Jurkat, Clone E6-1 (cell line): ENCODE measurements at places on chromosomes 3 and 15.

DNA sequence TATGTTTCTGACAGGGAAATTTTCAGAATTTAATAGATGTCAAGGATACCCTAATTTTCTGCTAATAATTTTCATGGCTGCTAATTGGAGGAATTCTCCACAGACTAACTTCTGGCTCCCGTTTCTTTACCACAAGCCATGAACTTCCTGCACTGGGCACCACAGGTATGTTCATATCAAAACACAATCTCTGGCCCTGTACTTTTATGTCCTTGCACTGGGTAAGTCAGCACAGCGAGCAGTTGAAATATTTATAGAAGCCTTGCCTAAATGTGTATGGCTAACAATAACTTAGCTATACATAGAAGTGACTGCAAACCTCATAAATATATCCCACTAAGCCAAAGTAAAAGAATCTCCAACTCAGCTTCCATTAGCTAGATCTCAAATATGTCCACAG is 246.9 kb downstream of the ZIC1 start:
- DNase-seq = no peak

- peak; percentile 42 for DNase-seq
These were observed 29.2 kb downstream of the NEO1 start for GRCh38 chr15:73081321-73081958.

DNA sequence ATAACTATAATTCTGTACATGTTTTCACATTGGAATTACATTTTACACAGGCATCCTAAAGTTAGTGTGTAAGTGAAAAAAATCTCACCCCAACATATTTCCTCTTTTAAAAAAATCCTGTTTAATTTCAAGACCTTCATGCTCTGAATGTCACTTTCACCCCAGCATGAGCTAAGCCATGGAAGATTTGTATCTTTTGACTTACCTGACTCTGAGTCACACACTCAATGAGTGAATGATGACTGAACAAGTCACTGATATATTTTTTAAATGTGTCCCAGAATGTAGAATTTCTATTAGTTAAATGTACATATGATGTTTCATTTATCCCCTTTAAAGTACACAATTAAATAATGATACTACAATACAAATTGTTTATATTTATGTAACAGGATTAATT is 199.9 kb upstream of the RBMS3 start:
- DNase-seq = no peak

DNA sequence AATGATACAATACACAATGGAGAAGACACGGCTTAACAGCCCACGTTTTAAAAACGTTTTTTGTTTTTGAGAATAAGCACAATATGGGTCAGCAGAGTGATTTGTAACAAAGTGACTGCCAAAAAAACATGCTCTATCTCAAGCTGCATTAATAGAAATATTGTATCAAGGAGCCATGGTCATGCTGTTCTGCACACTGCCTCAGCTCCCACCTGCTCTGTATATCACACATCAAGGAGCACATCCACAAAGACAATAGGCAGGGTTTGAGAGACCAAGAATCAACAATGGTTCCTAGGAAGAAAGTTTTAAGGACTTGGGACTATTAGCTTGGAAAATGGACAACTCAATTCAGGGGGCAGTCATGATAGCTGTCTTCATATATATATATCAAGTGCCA is 6.3 kb upstream of the BBX start:
- DNase-seq = no peak

DNA sequence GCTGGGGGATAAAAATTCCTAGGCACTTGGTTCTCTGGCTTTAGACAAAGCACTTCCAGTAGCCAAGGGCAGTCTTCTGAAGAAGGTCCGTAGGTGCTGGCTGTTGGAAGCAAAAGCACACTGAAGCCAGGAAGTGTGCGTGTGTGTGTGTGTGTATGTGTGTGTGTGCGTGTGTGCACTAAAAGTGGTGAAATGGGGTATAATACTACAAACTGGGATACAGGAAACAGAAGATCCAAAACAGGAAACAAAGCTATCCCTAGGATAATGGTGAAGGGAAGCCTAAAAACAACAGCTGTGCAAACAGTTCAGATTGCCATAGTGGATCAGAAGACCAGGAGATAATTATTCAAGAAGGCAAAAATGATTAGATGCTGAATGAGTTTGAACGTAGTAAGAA is 103.4 kb downstream of the IL20RB start:
- no peak for DNase-seq

DNA sequence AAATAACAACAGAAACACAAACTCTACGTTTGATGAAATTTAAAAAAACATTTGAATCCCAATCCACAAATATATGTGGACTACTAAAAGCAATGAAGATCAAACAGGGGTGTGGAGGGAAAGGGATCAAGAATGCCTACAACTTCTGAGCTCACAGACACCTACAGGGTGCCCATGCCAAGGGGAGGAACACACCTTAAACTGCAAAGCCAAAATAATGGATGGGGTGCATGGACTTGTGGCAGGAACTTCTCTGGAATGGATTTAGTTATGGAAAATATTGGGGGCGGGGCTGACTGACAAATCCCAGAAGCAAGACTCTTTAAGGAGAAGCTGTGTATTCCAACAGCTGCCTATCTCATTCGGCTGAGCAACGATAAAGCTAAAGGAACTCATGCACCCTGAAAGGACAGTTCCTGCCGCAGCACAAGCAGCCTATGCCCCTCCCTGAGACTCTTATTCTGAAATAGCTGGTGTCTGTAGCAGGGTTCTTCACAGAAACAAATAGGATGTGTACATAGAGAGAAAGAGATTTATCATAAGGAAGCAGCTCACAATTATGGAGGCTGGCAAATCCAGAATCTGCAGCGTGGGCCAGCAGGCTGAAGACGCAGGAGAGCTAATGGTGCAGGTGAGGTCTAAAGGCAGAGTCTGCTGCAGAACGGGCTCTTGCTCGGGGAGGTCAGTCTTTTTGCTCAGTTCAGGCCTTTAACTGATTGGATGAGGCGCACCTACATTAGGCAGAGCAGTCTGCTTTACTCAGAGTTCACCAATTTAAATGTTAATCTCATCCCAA is 24.5 kb upstream of the PLA2G4D start:
- DNase-seq = peak; percentile 25

DNA sequence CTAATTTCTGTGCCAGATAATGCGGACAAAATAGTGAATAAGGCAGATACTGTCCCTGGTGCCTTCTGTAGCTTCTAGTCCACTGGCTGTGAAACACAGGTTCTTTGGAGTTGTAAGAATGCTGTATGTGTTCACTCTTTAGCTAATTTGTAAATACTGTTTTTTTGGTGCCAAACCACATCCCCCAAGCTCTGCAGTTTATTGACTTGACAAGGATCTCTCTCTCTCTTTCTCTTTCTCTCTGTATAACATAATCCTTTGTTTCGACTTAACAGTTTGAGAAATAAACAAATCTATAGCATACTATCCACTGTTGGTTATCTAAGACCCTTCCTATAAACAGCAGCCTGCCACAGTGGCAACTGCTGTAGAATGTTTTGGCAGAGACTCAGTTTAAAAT is 7.6 kb downstream of the SMAD3 start:
- peak; percentile 57 for DNase-seq

DNA sequence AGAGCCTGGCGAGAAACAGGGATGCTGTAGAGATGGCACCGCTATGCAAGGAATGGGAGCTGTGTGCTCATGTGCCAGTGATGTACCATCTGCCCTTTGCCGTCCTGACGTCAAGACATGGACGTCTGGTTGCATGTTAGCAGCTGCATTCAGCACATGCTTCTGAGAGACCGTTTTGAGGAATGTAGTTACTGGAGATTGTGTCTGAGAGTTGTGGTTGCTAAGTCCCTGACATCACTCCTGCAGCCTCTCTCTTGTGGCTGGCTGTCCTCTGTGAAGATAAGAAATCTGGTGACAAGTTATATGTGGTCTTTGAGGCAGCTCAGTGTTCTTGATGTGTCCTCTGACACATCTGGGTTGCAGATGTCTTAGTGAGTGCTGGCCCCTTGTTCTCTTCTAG is 165.1 kb downstream of the APBA2 start:
- DNase-seq = peak; percentile 90

- no peak for DNase-seq
These were observed 76.3 kb upstream of the MLF1 start for GRCh38 chr3:158494673-158495072.

GRCh38 chr3:77256584-77257503 is 216.9 kb downstream of the ROBO2 start:
- no peak for DNase-seq

- DNase-seq = no peak
These were observed 177.5 kb downstream of the SUCNR1 start for GRCh38 chr3:152050903-152051302.

GRCh38 chr3:57128826-57129667 is 36.1 kb downstream of the IL17RD start:
- DNase-seq = no peak

DNA sequence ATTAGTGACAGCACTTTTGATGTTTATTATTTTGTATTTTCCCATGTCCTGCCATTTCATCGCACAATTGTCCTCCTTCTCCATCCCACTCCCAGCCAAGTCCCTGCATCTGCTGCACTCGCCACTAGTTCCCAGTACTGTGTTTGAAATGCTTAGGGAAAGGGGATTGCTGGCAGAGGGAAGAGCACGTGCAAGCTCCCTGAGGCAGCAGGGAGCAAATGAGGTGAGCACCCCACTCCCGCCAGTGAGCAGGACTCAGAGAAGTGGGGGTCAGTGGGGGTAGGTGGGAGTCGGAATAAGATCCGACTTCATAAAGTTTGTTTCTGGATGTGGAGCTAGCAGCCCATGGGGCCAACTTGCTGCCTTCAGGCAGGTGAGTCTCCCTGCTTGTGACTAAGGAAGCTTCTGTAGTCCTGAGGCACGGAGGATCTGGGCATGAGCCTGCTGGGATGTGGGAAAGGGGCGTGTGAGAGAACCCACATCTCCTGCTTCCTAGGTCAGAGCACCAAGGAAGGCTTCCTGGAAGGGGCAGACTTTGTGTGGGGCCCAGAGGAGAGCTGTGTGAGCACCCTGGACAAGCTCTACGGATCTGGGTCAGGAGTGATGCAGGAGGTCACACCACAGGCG is 99.7 kb upstream of the TLE3 start:
- DNase-seq = no peak

- DNase-seq = no peak
These were observed 258.3 kb downstream of the RYR3 start for GRCh38 chr15:33569036-33569435.

- DNase-seq = no peak
These were observed 184.1 kb upstream of the LRRC3B start for GRCh38 chr3:26438325-26438940.

DNA sequence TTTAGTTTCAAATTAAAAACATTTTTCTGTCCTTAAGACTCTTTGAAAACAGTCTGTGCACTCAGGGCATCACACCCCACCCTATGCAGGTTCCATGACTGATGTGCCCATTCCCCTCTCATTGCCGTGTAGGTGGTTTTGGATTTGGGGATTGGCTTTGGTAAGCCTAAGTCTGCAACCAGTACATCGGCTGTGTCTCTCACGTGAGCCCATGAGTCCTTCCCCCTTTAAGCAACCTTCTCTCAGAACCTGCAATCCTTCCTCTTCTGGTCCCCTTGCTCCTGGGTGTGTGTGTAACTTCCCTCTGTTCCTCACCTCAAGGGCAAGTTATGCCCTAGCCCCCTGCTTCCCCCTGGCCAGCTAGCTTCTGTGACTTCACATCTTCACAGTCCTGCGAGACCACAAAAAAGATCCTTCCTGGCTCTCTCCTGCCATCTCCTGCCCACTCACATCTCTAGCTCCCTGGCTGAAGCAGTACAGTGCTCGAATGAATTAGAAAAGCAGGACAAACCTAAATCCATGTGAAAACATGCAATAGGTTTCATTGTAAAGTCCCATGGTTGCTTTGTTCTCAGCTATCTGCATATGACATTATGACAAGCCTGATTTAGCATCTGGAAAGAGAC is 126.7 kb downstream of the UACA start:
- DNase-seq = no peak

DNA sequence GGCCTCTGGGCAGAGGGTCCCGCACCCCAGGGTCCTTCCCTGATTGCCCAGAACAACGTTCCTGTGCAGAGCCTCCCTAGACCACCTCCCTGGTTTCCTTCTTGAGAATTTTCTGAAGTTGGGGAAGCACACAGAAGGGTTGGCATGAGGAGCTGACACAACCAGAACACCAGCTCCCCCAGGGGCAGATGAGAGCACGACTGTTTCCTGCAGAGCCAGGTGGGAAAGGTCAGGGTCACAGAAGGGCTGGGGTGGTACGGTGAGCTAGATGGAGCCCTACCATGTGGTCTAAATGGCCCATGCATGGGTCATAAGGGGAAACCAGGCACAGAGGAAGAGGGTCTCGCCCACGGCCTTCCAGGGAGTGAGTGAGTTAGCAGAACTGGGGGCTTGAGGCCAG is 10.4 kb downstream of the PPCDC start:
- DNase-seq = no peak

DNA sequence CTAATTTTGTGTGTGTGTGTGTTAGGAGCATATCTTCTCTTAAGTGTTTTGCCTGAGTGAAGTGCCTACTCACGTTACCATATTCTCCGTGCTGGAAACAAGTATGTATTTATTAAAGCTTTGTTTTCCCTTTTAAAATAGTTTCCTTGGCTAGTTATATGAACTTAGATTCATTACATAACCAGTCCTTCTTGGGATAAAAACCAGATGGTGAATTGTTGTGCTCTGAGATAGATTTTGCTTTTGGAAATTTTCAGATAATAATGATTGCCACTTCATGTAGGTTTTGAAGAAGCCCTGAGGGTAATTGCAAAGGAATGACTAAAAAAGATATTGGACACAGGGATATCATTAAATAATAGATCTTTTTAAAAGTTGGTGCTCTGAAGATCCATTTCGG is 390.2 kb upstream of the SGO1 start:
- DNase-seq = no peak

DNA sequence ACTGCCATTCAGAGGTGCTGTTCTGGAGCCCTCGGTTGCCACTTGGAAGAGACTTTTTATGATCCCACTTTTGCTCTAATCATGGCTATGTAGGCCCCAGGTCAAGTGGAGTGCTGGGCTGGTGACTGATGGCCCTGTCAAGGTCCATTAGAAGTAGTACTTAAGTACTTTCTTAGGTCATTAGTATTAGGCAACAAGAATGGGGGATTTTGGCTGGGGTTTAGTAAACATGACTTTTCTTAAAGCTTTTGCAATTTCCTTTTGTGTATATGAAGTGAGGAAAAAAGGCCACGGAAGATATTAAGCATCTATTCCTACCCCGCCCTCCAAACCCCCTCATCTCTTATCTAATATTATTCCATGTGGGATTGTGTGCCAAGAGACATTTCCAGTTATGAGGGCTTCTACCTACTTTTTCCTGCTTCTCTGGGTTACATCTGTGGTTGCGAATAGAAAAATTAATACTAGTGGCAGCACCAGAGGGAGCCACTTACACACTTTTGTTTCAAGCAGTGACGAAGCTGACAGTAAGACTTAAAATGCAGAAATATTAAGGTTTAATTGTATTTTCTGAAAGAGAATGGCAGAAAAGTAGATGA is 13.9 kb downstream of the NLGN1 start:
- no peak for DNase-seq

DNA sequence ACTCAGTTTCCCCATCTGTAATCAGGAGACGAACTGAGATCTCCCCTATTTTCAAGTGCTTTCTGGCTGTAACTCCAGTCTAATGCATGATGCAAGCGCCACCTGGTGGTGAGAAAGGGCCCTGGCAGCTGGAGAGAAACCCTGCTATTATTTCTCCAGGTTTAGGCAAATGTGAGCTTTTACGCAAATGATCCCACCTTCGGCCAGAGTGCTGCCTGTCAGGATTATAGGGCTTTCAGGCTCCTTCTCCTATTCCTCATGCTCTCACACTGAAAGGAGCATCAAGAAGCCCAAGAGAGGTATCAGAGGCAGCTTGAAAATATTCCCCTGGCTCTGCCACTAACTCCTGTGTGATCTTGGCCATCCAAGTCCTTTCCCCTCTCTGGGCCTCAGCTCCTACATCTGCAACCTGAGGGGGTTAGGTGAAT is 93.9 kb upstream of the RASGRF1 start:
- peak; percentile 57 for DNase-seq
